ENCODE measurements at places on chromosomes 1 and 21.

GRCh38 chr1:173827611-173828010 is 2.9 kb upstream of the CENPL start:
- DNase-seq, result no peak

DNA sequence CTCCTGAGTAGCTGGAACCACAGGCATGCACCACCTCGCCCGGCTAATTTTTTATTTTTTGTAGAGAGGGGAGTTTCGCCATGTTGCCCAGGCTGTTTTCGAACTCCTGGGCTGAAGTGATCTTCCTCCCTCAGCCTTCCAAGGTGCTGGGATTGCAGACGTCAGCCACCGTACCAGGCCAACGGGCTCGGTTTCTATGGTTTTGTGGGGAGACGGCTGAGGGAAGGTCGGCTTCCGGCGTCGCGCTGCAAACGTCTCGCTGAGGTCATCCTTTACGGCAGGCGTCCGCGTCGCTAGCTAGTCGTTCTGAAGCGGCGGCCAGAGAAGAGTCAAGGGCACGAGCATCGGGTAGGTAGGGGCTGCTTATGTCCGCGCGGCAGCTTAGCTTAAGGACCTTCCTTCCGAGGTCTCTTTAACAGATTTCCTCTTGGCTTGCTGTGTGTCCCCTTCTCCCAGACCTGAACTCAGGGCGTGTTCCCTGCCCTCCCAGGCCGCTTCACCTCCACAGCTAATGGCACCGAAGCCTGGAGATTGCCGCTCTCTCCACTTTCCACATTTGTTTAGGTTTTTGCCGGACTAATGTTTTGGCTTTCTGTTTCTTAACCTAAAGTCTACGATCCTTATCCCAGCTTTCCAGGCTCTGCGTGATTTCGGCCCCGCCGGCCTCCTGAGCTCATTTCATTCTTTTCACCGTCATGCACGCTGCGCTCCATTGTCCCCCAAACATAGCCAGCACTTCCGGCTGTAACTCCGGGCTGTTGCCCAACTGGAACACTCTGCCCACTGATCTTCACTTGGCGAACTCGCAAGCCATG is at the start of gene NDUFS5:
Gene NDUFS5 (plus strand): TSS at position 300 of the 815 bp plus-strand sequence. CDS start 2,375 bp downstream, outside the sequence.
- DNase-seq, result peak; percentile 93

- DNase-seq, result peak; percentile 65
Measured at GRCh38 chr1:155125946-155126555, 1.6 kb upstream of the EFNA1 start.

DNA sequence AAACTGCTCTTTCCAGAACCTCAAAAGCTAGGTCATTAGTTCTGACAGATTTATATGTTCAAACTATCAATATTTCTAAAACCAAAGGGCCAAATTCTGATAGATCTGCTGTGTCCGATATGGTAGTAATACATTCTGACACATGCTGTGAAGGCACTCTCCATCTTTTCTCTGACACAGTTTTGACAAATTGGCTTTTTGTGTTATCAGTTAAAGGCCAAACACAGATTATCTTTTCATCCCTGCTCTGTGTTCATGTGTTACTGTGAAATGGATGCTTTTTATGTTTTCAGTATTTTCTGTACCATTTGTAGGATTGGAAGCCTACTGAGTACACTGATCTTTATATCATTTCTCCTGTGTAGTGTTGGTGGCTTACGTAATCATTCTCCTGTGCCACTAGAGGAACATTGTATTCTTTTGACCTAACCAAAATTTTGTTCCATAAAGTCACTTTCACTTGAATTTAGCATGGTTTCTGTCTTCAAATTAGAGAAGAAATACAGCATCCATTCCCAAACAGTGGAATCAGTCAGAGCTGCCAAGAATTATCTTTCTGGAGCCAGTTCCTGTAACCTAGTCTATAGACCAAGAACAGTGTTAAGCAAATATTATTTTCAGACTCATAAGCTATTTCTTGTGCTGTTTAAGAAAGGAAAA is 137.2 kb downstream of the ADGRL2 start:
- no peak for DNase-seq

DNA sequence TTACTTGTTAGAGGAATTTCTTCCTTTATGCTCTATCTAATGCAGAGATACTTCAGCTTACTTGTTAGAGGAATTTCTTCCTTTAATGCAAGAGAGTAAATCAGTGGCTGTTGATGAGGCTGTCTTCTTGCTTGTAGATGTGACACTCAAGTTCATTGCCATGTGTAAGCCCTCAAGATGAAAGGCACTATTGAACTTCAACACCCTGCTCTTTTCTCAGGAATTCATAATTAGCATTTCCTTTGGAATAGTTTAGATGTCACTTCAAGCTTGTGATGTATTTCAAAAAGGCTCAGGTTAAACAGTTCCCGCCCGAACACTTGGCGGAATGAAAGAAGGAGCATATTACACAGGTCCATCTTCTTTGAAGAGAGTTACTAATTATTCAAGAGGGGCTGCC is 251.9 kb downstream of the RGS7 start:
- DNase-seq, result no peak
